Right lung (tissue), 10 donors: ENCODE measurements at places on chromosomes 2 and 18. TPM values are rescaled to one million over a fixed set of nuclear protein-coding genes. Genes with fewer than 3 reads are reported as not detected.

GRCh38 chr18:24246143-24246542 is 107.3 kb downstream of the CABYR start:
- no peak for DNase-seq

DNA sequence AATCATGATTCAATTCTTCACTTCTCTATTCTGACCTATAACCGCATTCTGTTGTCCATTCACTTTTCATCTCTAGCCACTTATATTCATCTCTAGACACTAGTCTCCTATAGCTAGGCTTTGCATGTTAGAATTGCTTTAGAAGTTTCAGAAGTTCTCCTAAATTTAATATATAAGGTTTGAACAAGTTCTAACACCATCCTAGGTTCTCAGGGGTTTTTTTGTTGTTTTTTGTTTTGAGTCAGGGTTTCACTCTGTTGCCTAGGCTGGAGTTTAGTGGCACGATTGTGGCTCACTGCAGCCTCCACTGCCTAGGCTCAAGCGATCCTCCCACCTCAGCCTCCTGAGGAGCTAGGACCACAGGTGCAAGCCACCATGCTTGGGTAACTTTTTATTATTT is 19.9 kb downstream of the WDSUB1 start:
- no peak for DNase-seq

GRCh38 chr2:217394510-217395351 is 534.9 kb upstream of the TNP1 start:
- no peak for DNase-seq

- no peak for DNase-seq
These were observed 67.7 kb downstream of the CLIP4 start for GRCh38 chr2:29182920-29183319.

DNA sequence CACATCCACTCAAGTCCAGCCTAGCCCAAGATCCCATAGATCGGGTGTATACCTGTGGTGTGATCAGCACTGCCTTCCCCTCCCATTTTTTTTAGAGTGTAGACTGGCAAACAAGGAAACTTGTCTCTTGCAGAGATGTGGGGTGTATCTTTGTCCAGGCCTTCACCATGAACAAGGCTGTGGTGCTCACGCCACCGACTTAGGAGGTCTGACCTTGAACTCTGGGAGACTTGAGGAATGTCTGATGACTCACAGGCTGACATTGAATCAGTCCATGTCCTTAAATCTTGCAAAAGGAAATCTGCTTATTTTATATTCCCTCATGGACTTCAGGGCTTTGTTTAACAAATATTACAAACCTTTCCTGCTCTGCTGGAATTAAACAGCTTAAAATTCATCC is 4.5 kb upstream of the CTIF start:
- no peak for DNase-seq

- peak; percentile 29 for DNase-seq
These were observed 33.7 kb downstream of the YES1 start for GRCh38 chr18:778194-778927.

DNA sequence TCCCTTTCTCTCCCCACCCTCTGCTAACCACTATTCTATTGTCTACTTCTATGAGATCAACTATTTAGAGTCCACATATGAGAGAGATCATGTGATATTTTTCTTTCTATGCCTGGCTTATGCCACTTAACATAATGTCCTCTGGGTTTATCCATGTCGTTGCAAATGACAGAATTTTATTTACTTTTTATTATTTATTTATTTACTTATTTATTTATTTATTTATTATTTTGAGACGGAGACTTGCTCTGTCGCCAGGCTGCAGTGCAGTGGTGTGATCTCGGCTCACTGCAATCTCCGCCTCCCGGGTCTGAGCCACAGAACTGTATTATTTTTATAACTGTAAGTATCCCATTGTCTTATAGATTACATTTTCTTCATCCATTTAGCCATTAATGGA is 443.4 kb upstream of the CDH19 start:
- DNase-seq, result no peak

DNA sequence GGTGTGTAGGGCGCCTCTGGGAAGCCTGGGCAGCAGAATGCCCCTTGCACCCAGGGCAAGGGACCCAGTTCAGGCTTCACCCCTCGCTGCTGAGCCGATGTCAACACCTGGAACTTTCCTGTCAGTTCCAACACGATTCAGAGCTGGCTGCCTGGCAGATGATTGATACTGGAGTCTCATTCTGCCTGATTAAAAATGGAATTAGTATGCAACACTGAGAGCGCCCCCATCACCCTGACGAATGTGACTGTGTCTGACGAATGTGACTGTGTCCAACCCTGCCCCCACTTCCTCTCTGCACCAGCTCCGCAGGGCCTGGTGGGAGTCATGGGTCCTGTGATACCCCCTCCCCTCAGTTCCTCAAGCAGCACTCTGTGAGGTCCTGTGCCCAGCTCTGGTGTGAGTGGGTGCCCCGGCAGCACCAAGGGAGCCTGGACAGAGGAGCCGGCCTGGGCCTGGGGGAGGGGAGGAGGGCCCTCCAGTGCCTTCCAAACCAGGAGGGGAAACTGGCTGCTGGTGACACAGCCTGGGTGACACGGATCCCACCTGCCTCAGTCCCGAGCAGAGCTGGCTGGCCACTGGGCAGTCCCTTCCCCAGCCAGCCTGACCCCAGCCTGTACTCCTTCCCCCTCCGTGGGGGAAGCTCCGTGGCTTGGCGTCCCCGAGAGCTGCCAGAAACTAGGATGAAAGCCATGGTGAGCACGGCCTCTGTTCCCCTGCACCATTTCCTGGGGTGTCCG is 41.4 kb upstream of the ALPP start:
- DNase-seq, result no peak

DNA sequence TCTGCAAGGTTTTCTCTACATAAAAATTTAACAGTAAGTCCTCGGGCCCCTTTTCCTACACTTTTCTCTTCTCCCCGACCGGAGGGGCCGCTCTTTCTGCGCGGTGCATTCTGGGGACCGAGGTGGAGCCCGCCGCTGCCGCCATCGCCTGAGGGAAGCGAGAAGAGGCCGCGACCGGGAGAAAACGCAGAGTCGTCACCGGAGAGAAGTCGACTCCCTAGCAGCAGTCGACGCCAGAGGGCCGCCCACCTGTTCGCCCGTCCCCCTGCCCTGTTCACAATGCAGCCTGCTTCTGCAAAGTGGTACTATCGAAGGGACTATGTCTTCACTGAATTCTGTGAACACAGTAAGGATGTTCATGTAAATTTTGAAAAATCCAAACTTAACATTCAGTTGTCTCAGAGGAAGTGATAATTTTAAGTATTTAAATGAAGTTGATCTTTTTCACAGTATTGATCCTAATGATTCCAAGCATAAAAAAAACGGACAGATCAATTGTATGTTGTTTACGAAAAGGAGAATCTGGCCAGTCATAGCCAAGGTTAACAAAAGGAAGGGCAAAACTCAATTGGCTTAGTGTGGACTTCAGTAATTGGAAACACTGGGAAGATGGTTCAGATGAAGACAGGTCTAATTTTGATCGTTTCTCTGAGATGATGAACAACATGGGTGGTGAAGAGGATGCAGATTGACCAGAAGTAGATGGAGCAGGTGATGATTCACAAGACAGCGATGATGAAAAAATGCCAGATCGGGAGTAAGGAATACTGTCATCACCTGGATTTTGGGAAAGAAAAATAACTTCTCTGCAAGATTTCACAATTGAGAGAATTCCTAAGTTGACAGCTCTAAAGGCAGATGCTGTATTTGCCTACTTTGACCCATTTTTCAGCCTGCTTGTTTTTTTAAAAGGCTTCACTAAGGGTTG is 55.8 kb downstream of the ASXL2 start:
- DNase-seq, result no peak

- no peak for DNase-seq
These were observed 21.6 kb downstream of the ATG16L1 start for GRCh38 chr2:233273120-233273519.

GRCh38 chr2:203859030-203859789 is 8.4 kb upstream of the CTLA4 start:
- no peak for DNase-seq

GRCh38 chr2:203936535-203936934 is at the start of gene ICOS:
ICOS (plus strand) TSS chr2:203936763; CDS start chr2:203936815, 52 bp downstream.
- no peak for DNase-seq

DNA sequence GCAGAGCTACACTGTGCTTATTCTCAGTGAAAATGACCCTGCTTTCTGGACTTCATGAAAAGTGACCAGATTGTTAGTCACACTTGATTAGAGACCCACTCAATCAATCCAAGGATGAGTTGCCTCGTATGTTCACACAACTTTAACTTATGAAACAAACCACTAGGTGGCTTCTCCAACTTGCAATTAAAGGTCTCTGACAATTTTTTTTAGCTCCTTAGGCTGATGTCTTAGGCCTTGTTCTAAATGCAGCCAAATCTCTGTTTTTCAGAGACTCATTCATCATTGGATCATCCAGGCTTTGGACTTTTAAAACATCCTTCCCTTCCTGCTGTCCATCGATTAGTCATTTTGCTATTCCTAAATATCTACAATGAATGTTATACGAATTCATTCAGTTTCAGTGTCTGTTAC is 63.4 kb downstream of the MREG start:
- DNase-seq, result no peak

TEKT4 gene
- polyA plus RNA-seq, result 0.16 TPM
